ENCODE measurements at places on chromosomes 3 and 15.

DNA sequence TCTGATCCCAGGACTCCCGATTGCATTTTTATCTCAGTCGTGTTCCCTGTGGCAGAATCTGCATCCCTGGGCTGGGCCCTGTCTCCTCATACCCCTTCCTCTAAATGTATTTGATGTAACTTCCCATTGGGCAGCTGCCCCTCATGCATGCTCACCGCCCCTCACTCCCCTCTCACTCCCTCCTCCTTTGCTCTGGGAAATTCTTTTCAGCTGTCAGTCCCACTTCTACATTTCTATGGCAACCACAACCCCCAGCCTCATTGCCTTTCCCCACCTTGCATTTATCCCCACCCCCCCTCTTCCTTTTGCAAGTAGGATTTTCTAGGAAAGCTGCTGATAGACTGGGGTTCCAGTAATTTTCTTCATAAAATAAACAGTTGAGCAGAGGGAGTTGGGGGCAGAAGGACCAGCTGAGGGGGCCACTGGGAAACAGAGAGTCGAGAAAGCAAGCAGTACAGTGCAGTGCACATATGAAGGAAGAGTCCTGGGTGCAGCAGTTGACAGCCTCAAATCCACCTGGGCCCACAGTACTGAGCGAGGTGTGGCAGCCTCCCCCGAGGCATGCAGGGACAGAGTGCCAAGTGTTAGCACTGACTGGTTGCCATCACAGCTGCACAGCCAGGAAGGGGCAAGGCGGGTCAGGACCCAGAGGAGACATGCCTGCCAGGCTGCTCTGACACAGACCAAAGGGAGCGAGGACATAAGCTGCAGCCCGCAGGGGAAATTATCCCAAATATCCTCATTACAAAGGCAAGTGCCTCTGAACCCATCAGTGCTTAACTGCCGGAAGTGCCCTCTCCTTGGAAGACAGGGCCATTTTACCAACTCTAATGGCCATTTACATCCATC, 476.3 kb downstream of the EPHB1 start:
- no peak for DNase-seq

GRCh38 chr3:135889443-135889842, 76.1 kb upstream of the PPP2R3A start:
- no peak for DNase-seq

- DNase-seq, result no peak
Measured at GRCh38 chr3:37777835-37778234, 83.8 kb upstream of the CTDSPL start.

- no peak for DNase-seq
Measured at GRCh38 chr3:182631183-182632076, 161.9 kb upstream of the ATP11B start.

- no peak for DNase-seq
Measured at GRCh38 chr15:71115567-71116351, 488 bp downstream of the THSD4 start.

DNA sequence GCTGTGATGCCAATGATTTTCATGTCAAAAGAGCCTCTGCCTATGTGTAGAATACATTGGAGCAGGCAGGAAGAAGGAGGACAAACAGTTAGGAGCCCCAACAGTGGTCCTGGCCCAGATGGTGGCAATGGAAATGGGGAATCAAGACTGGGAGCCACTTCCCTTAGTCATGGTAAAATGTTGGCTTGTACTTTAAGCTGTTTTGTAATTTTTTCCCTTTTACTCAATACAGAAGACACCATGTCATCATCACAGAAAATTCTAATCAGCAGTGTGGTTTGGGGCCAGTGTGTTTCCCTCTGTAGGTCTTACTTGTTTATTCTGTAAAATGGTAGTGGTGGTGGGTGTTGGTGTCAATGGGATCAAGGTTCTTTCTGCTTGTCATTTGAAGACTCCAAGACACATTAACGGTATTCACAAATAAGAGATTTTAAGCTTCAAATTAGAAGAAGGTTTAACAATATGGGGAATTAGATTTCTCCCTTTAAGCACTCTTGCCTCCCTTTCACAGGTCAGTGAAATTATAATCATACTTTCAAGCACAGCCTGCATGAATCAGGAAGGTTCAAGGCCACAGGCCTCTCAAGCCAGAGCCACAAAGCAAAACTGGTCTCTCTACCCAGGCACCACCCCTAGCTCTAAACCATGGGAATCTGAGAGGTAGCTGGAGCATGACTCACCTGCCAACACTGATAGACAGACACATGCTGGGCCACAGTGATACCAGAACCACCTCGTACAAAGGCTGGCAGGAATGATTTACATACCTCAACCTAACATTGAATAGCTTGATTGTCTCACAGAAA, 24.9 kb downstream of the SIAH2 start:
- peak; percentile 42 for DNase-seq

DNA sequence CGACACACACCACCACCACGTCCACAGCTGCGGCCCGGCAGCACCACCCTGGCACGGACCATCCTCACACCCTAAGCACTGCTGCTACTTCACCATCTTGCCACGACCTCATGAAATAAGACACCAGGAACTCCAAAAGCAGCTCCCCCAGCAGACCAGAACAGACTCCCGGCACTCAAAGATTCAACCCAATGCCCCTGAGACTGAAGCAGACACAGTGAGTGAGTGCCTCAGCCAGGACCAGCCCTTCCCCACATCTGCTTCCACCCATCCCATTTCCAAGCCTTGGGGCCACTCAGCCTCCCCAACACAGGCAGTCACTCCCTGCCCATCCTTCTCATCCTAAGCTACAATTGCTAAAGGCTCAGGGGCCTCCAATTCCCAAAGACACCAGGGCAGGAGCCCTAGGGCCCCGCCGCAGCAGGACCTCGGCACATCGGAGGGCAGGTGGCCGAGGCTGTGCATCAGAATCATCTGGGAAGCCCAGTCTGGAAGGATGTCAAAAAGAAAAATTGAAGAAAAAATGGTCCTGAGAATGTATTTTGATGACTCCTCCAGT, 18.4 kb upstream of the OCA2 start:
- DNase-seq, result no peak

DNA sequence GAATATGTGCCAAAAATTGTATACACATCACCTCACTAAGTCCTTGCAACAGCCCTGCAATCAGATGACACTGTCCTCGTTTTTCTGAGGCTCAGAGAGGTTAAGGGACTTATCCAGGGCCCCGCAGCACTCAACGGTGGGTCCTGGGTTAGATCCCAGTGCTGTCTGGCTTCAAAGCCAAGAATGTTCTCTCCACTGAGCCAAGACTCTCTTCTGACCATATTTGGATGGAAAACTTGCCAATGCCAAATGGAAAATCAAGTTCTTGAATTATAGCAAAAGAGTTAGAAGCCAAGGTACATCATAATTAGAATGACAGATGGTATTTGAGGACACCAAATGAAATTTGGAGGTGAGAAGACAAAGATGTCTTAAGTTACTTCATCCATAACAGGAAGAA, 75.9 kb downstream of the NCEH1 start:
- DNase-seq, result no peak

GRCh38 chr3:191328383-191328961, 722 bp upstream of the CCDC50 start:
- no peak for DNase-seq

- no peak for DNase-seq
Measured at GRCh38 chr15:73283366-73283962, 85.3 kb downstream of the HCN4 start.

DNA sequence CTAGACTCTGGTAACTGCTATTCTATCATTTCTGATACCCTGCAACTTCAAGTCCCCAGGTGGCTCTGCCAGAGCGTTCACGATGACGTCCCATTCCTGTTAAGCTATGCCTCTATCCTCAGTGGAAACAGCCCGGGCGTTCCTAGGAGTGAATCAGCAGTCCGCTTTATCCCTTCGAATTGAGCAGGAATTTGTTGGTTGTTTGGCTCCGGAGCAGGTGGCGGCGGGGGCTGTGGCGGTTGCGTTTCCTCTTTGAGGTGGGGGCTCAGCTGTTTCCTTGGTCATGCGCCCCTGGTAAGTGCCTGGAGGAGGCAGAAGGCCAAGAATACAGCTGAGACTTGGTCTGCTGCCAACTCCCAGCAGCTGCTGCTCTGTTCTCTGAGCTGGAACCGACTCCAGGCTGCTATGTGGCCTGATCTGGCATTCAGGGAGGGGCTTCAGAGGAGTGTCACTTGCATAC, 25.2 kb downstream of the ARPP21 start:
- no peak for DNase-seq

DNA sequence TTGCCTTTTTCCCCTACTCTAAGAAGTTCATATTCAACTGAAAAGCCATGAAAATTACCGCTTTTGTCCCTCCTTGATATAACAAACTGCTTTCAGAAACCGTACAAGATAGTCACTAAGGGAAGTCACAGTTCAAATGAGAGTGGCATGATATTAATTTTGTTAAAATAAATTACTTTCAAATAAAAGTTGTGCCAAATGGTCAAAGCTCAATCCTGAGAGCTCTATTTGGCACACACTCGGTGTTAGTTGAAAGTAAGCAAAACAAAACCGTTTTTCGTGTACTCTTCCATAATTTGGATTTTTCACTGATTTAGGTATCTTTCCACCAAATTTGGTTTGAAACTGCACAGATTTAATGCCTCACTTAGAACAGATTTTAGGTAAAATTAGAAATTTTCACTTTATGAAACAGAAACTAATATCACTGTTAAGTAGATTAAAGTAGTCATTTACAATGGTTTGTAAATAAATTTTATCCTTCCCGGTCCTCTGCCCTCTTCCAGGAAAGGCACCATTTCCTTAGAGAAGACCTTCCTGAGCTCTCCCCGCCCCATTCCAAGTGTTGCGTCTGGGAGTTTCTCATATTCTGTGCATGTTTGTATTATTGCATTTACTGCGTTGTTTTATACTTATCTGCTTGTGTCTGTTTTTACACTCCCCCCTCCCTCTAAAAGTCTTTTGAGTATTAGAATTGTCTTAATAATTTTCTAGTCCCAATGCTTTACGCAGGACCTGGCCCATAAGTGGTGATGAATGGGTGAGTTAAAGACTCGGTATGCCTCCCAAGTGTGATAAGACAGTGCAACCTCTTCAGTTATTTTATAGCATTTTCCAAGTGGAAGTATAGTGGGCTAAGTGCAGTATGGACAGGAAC, 853 bp downstream of the TCAIM start:
- DNase-seq, result no peak

- no peak for DNase-seq
Measured at GRCh38 chr3:172138792-172139507, 99.6 kb downstream of the FNDC3B start.

- DNase-seq, result no peak
Measured at GRCh38 chr3:22263042-22263441, 512.0 kb upstream of the ZNF385D start.

- no peak for DNase-seq
Measured at GRCh38 chr3:13087320-13087990, 14.2 kb upstream of the IQSEC1 start.

DNA sequence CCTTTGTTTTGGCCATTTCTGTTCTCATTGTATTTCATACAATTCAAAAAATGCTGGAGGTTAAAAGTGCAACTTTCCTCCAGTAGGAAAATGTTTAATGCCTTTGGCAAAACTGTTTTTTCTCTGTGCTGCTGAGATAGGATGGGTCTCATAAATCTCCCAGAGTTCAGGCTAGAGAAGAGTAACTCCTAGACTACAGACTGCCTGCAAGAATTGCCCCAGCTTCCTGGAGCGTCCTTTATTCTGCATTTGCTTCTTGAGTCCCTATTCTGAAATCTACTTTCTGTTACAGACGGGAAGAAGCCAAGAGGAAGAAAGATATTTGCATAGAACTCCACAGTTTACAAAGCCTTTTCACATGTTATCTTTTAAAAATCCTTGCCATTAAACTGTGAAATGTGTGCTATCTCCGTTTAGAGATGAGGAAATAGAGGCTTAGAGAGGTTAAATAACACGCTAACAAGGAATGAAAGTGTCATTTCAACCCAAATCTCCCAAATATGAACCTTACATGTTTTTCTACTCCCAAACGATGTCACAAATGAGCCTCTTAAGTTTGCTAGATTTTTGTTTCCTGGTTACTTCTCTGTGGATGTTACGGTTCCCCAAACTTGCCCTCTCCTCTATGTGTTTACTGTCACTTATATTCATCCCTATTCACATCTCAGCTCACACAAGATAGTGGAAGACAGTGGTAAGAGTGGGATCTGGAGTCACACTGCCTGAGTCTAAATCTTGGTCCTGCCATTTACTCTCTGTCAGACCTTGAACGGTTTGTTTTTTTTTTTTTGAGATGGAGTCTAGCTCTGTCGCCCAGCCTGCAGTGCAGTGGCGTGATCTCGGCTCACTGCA, 17.4 kb downstream of the NANOGP8 start:
- no peak for DNase-seq

DNA sequence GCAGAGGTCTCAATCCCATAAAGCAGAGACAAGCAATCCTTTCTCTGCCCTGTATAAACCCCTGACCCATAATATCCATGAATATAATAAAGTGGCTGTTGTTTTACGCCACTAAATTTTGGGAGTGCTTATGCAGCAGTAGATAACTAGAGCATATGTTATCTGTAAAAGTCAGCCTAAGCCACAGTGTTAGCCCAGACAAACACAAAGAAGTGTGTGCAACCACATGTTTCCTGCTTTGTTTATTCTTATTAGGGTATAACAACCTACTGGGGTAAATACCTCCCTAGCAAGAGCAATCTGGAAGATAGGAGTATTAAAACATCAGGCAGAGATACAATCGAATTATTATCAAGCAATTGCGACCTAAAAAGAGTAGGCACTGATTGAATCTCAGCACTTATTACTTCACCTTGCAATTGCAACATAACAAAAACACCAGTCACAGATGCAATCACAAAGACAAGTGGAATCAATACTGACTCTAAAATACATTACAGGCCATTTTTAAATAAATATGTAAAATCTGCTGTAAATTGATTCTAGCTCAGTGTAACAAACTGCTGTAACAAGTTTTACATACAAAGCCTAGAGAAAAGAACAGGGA, 94.6 kb upstream of the UBE2E2 start:
- no peak for DNase-seq

- DNase-seq, result no peak
Measured at GRCh38 chr3:81838457-81838856, 77.0 kb upstream of the GBE1 start.

DNA sequence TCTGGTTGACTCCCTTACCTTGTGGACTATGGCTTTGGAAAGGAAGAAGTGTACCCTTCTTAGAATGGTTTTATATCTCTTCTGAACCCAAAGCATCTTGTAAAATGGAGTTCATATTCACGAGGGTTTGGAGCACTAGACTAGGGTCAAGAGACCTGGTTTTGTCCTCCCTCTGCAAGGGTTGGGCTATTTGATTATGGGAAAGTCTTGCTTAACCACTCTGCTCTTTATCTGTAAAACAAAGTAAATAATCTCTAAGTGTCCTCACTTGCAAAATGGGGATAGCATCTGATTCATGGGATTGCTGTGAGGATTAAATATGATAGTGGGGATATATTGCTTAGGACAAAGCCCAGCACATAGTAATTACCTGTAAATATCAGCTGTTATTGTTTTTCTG, 17.9 kb upstream of the SLC2A2 start:
- DNase-seq, result no peak

- no peak for DNase-seq
Measured at GRCh38 chr3:171013822-171014748, 12.4 kb downstream of the SLC2A2 start.
